Esophagus squamous epithelium (tissue), 5 donors: ENCODE measurements at places on chromosomes 11 and 22.
A peak's percentile ranks its signal among the peaks of the same experiment; 100 is the strongest.

DNA sequence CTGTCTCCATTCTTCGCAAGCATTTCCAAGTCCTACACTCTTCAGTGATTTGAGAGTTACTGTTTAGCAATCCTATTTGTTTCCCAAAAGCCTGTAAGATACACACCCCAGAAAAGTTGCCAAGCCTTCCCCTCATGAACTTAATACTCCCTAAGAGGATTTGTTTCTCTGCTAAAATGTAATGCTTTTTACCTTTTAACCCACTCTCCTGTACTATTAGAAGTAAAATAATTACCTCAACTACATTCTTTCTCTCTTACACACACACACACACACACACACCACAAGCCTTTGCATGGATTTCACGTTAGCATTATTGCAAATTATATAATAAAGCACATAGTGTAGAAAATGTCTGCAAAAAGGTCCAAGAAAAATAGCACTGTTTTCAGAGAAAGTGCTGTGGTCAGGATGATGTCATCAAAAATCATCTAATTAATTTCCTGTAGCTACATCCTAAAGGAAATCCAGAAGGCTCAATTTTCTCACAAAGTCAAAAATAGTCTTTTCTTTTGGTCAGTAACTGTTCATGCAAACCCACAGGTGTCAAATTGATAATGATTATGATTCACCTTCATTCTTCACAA lies 364.1 kb upstream of the PITPNB start:
- no peak for DNase-seq

- no peak for DNase-seq
Measured at GRCh38 chr11:102046841-102047240, 396 bp upstream of the CFAP300 start.

GRCh38 chr11:11717064-11717725 lies 95.4 kb upstream of the GALNT18 start:
- DNase-seq = no peak

DNA sequence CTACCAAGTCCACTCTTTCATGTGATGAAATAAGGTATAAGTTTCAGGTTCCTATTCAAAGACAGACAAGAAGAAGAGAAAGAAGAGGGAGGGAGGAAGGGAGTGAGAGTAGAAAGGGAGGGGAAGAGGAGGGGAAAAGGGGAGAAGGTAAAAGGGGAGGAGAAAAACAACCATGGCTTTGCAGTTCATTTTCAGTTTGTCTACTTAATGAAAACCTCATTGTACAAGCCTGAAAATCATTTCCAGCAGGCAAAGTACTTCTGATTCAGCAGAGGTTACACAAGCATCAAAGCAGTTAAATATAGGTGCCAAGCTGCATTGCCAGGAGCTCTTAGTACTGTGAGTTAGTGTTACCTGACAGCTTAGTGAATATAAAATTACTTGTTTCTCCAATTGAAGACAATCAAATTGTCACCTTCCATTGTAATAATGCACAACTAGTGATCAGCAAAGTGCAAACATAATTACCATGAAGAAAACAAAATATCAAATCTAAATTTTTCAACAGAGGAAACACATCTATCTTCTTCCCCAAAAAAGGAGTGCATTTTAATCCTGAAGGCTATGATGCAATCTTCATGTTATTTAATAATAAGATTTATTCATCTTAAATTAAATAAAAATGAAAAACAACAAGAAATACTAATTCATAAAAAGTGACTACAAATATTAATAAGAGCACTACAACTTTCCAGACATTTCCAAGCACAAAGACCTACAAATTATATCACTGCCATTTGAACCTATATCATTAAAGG lies 8.2 kb downstream of the SOX6 start:
- no peak for DNase-seq

- DNase-seq = no peak
Measured at GRCh38 chr11:110774138-110775014, 62.1 kb upstream of the ARHGAP20 start.

DNA sequence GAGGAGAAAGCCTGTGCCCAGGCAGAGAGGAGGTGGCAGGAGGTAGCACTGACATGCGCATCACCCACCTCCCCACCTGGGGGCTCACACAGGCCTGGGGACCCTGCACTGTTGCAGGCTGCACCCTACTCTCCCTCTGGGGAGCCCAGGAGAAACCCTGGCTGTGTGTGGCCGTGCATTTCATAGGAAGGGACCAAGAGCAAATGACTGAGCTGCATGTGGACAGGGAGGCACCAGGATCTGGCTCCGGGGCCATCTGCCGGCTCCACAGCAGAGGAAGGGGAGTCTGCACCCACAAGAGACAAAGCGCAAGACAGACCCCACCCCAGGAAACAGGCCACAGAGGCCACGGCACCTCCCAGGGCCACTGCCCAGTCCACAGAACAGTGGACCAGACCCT lies 22.7 kb downstream of the BID start:
- no peak for DNase-seq

- no peak for DNase-seq
Measured at GRCh38 chr11:63871962-63872799, 33.3 kb downstream of the MARK2 start.

- DNase-seq = no peak
Measured at GRCh38 chr22:21865041-21865440, 2.4 kb downstream of the MAPK1 start.

GRCh38 chr22:50469377-50470305 lies 5.2 kb downstream of the SBF1 start:
- DNase-seq = peak; percentile 81

GRCh38 chr11:78350091-78350645 lies 67.5 kb downstream of the GAB2 start:
- DNase-seq = no peak
